ENCODE measurements at places on chromosomes 16 and 17.

DNA sequence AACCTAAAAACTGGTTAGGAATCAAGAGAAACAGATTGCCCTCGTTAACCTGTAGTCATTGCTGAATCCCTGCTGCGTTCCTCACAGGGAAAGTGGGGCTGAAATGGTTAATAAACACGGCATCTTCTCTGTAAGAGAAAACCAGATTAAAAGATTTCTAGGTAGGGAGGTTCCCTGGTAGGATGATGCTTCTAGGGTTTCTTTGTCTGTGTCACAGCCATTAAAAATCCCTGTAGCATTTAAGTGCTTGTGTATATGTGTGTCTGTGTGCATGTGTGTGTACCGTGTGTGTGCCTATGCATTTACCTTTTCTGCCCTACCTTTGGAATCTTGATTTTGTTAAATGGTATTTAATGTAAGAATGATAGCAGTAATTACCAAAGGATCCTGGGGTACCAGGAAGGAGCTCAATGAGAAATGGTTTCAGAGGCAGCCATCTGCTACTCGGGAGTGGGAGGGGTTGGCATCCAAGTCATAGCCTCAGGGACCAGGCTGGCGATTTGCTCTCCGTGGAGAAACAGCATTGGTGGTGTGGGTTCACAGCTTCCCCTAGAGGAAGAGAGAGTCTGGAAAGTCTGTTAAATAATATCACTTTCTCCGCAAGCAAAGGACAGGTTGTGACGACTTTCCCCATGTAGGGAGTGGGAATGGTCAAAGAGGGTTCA is 177.1 kb downstream of the HS3ST4 start:
- DNase-seq: no peak

DNA sequence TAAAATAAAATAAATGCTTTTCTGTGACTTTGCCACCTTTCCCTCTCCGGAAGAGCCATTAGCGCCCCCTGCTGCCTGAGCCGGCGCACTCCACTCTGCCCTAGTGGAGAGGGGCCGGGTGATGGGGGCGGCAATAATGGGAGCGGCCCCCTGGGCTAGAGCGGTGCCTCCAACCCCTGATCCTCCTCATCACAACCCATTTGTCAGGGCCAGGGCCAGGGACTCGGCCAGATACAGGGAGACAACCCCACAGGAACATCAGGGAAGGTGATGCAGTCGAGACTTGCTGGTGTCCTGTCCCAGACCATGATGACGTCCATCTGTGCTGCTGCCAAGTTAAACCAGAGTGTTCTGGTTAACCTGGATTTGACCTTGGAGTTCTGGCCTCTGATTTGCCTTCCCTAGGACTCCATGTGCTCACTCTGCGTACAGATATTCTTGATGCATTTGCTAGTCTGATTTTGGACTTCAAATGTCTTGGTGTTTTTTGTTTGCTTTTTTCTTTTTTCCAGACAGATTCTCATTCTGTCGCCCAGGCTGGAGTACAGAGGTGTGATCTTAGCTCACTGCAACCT is 46.1 kb upstream of the BPTF start:
- DNase-seq: peak; percentile 20

DNA sequence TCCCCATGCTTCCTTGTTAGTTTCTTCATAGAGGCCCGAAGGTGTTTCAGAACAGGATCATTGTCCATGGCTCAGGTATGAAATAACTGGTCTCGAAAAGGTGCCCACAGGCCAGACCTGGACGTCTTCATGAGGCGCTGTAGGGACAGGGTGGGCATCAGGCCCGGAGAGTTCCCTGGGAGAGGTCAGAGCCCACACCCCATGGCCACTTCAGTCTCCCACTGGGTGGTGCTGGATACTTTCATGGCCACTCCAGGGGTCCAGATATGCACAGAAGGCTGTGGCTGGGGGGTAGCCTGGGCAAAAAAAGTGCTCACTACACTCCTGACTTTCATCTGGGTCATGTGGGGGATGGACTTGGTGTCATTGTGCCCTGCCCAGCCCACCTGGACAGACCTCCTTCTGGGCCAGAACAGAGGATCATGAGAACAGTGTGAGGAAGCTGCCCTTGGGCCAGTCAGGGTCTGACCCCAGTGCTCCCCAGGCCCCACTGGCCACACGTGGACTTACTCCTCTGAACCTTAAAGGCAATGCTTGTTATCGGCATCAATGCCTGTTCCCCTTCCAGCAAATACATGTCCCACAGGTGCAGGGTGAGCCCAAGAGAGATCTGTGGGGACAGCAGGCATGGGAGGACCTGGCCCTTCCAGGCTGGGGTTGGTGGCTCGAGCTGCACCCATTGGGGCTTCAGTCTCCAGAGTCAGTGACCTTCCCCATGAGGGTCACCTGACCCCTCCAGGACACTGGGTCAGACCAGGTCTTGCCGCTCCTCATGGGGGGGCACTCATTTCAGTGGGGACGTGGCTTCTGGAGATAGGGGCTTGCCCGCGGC is 36.9 kb downstream of the LGALS9 start:
- no peak for DNase-seq

- DNase-seq: peak; percentile 56
Measured at GRCh38 chr16:71542377-71542776, 16.2 kb downstream of the CHST4 start.

DNA sequence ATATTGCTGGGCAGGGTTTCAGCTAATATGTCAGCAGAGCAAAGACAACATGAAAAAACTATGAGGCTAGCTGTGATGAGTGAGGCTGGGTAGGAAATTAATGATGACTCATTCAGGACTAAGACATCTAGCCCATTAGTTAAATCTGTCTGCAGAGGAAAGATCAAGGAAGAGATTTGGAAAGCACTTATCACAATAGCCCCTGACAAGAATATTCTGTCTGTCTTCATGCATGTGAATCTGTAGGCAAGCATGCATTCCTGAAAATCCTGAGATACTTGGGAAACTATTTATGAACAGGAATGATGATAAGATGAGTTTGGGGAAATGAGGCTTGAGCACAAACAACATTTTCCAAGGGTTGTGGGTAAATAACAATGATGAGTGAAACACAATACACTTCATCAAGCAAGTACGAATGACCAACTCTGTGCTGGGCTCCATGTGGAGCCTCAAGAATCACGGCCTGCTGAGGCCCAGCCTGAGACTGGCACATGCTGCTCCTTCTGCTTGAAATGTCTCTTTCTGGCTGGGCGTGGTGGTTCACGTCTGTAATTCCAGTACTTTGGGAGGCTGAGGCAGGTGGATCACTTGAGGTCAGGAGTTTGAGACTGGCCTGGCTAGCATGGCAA is 96.5 kb upstream of the ASIC2 start:
- DNase-seq: no peak

GRCh38 chr16:71467810-71468209 is 5.8 kb upstream of the ZNF23 start:
- peak; percentile 63 for DNase-seq

DNA sequence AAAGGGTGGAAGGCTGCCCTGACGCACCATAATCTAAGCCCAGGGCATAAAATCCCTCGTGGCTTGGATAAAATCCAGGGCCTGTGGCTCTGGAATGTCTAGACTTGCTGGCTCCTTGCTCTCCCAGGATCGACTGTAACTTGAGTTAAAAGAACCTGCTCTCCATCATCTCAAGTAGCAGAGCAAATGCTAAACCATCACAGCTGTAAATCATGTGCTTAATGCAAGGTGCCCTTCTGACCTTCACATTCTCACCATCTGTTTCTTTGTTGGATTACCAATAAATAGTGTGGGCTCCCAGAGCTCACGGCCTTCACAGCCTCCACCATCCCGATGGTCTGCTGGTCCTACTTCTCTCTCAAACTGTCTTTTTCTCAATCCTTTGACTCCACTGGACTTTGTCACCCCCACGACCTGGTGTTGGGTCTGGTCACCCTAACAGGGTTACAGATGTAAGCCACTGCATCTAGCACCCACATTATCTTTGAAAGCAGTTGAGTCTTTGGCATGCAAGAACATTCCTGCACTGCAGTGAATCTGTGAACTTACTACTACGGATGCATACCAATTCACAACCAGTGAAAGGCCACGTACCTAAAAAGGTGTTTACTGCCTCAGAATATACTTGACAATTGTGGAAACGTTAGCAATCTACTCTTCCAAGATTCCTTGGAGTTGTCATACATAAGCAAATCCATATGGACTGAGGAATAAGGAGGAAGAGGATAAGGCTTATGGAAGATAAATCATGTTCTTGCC is 15.3 kb downstream of the RSL1D1 start:
- no peak for DNase-seq

GRCh38 chr16:80997964-80998620 is 8.6 kb downstream of the CMC2 start:
- no peak for DNase-seq

DNA sequence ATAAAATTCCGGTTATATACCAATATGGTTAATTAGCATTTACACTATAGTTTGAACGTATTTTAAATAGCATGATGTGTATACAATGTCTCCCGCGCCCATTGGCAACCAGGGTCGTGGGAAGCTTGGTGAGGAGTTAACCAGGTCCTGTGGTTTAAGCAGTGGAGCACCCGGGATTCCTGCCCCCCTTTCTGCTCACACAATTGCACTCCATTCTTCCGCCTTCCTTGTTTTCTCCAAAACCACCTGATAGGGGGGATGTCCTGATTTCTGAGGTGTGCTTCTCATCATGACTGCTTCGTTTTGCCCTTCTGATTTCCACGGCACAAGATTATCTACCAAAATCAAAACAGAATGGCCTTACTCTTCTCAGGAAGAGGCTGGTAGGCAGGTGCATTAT is 35.8 kb downstream of the WIPI1 start:
- no peak for DNase-seq

GRCh38 chr16:71846431-71846830 is 655 bp downstream of the ATXN1L start:
- no peak for DNase-seq

DNA sequence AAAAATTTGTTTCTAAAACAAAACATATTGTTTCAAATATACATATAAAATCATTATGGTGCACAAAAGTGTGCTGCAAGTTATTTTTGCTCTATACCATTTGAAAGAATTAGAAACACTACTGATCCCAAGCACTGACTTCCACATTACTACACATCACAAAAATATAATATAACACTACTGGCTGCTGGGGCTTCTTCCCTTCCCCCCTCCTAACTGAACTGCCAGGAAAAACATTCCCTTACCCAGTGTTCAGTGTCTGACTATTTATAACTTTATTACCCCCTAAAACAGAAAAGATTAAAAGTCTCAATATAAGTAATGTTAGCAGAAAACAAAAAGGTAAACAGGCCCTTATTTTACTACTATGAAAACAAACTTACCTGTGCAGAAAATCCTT is 36.9 kb downstream of the GPATCH8 start:
- DNase-seq: no peak

DNA sequence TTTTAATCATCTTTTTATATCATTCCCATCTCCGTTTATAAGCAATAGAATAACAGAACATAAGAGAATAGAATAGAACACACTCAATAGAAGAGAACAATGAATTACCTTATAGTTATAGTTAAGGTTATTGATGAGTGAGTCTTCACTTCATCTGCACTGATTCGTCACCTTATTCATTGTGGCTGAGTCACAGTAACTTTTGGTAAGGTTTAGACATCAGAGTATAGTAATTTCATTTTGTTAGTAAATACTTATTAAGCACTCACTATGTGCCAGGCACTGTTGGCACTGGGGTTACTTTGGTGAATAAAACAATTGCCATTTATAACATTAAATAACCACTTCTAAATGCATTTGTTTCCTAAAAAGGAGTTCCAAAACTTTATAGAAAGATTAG is 22.5 kb downstream of the PHKB start:
- no peak for DNase-seq

DNA sequence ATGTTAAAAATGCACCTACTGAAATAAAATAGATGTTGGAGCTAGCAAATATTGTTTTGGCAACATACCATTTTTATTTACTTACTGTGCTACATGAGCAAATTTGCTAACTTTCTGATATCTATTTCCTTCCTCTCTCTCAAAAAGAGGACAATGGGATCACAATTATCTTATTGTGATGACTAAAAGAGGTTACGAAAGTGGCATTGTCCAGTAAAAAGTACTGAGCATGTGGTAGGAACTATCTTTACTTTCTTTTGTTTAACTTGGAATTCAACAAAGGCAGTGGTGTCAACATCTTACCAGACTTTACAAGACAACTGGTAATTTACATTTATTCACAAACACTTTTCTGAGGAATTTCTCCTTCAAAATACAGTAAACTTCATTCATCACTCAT is 1542.6 kb upstream of the CDH8 start:
- no peak for DNase-seq

DNA sequence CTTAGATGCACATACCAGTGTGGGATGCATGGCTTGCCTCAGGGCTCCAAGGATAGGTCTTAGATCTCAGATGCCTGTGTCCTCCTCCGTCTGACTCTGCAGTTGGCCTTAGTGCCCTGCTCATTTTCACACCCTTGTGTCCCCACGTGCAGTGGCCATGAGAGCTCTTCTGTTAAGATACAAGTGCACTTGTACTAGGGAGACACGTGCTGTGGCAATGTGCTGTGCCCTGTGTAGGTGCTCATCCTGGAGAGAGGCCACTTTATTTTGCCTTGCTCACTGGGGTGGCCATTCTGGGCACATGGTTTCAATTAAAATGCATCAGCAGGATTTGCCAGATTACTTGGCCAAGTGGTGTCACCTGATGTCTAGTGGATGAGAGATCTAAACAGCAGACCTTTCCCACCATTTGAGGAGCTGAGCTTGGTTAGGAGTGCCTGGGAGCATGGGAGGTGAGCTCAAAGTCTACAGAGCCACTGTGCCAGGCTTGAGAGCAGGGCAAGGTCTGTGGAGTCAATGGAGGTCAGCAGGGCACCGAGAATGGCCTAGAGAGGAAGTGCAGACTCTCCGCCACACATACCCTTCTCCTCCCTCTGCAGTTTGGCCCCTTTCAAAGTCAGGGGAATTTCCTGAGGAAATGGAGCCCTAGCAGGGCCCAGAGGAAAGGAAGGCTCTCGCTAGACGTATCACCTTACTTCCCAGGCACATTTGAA is 25.2 kb upstream of the SMPD3 start:
- DNase-seq: no peak

- no peak for DNase-seq
Measured at GRCh38 chr17:77798031-77798430, 160.5 kb upstream of the TNRC6C start.

GRCh38 chr17:35255316-35255715 is 12.4 kb downstream of the SLFN5 start:
- peak; percentile 23 for DNase-seq

- DNase-seq: no peak
Measured at GRCh38 chr16:20255002-20255401, 72.3 kb downstream of the GP2 start.

DNA sequence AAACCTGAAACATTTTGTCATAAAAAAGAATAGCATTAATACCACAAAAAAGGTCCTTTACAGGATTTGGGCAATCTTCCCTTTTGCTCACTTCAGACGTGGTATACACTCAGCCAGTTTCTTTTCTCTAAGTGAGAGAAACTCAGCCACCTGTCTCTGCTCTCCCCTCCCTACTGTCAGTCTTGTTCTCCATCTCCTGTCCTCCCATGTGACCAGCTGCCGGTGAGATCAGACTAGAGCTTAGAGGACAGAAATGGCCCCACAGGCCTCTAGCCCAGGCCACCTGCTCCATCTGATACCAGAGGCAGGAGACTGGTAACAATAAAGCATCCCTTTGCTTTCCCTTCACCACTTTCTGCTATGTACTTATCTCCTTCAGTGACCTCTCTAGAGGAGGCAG is 34.9 kb downstream of the CMC2 start:
- DNase-seq: no peak

Measured in neuronal stem cell (in vitro differentiated cells).